ENCODE measurements at places on chromosomes 11 and 22. TPM values are rescaled to one million over a fixed set of nuclear protein-coding genes. Genes with fewer than 3 reads are reported as not detected.

DNA sequence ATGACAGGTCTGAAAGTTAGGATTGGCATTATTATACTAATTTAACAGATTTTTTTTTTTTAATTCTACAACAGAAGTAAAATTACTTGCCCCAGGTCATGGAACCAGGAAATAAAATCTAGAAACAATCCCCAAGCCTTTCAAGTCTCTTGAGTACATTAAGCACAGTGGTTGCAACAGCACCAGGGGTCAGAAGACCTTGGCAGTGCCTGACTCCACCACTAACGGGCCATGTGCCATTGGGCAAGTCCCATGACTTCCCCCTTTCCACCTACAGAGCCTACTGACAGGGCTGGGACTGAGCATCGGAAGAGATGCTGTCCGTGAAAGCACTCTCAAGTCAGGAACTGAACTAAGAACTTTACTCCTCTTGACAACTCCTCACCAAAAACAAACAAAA, 98.6 kb upstream of the AKIP1 start:
- no peaks in the 10 kb centered on the region for H3K36me3 ChIP-seq
- H3K27me3 ChIP-seq: no peaks in the 10 kb centered on the region
- no peak for DNase-seq
- peaks cover 25% of the 10 kb centered on the region for H3K4me1 ChIP-seq

DNA sequence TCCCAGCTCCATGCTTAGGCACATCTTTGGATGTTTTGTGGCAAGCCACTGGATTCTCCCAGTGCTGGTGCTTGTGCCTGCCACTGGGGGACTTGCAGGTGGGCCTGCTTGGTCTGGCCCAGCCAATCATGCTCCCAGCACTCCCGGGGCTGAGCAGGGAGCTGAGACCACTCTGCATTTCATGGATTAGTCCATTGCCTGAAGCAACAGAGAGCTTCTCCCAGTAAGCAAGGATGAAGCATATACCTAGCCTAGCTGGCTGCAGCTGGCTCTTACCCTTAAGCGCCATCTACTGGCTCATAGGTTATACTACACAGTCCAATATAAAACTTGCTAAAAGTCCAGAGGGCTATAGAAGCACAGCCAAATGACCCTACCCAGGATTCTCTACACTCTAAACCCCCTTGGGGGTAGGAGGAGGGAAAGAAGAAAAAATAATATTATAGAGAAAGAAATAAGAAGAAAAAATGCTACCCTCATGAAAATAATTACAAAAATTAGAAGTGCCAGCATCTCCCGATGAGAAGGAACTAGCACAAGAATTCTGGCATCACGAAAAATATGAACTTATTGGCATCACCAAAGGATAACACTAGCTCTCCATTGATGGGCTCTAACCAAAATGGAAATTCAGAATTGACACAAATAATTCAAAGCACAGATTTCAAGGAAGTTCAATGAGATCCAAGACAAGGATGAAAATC, 275.3 kb downstream of the C11orf87 start:
- no peak overlapping the region for H3K27ac ChIP-seq
- H3K36me3 ChIP-seq: no peaks in the 10 kb centered on the region
- peak; percentile 47 for DNase-seq
- H3K27me3 ChIP-seq: no peaks in the 10 kb centered on the region
- H3K4me3 ChIP-seq: no peak overlapping the region

DNA sequence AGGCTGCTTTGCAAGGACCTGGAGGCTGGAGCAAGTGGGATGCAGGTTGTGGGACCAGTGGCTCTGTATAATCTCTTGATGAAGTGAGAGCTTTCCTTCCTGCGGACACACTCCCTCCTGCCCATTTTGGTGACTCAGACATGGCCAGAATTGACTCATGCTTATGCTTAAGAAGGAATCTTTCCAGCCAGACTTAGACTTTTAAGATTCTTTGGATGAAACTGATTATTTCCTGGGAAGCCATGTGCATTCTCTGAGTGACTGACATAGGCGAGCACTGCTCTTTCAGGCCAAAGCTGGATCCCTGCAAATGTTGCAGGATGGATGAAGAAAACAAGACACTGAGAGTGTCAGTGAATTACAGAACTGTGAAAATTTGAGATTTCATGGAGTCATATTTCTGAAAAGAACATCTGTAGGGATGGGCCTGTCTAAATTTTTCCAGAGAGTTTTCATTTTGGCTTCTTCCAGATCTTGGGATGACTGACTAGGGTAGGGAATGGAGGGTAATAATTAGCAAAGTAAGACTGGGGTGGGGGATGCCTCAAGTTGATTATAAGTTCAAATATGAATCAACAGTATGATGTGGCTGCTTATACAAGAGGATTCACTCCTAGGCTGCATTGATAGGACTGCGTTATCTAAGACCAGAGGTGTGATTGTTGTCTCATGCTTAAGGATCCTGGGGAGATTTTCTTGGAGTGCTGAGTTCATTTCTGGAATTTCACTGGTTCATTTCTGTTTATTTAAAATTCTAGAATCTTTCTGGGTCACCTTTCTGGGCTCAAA, 195.8 kb downstream of the HIPK3 start:
- H3K27me3 ChIP-seq: no peaks in the 10 kb centered on the region
- no peaks in the 10 kb centered on the region for H3K36me3 ChIP-seq
- no peak overlapping the region for H3K27ac ChIP-seq
- H3K4me3 ChIP-seq: no peak overlapping the region
- H3K4me1 ChIP-seq: no peaks in the 10 kb centered on the region

GRCh38 chr11:29333993-29334775, 682.6 kb downstream of the KCNA4 start:
- H3K27ac ChIP-seq: no peak overlapping the region
- H3K36me3 ChIP-seq: no peaks in the 10 kb centered on the region
- H3K4me3 ChIP-seq: no peak overlapping the region
- DNase-seq: no peak

GRCh38 chr11:47881145-47881544, 33.0 kb upstream of the NUP160 start:
- no peaks in the 10 kb centered on the region for H3K27me3 ChIP-seq
- no peak for DNase-seq

DNA sequence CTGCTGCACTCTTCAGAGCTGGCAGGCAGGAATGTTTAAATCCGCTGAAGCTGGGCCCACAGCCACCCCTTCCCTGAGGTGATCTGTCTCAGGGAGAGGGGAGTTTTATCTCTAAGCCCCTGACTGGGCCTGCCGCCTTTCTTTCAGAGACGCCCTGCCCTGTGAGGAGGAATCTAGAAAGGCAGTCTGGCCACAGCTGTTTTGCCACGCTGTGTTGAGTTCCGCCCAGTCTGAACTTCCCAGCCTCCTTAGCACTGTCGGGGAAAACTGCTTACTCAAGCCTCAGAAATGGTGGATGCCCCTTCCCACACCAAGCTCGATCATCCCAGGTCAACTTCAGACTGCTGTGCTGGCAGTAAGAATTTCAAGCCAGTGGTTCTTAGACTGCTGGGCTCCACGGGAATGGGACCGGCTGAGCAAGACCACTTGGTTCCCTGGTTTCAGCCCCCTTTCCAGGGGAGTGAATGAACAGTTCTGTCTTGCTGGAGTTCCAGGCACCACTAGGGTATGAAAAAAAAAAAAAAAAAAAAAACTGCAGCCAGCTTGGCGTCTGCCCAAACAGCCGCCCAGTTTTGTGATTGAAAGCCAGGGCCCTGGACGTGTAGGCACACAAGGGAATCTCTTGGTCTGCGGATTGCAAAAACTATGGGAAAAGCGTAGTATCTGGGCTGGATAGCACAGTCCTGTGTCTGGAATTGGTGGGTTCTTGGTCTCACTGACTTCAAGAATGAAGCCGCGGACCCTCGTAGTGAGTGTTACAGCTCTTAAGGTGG, 127.4 kb downstream of the SPON1 start:
- no peak overlapping the region for H3K4me3 ChIP-seq
- H3K27ac ChIP-seq: no peak overlapping the region
- no peaks in the 10 kb centered on the region for H3K4me1 ChIP-seq
- no peaks in the 10 kb centered on the region for H3K27me3 ChIP-seq
- H3K36me3 ChIP-seq: no peaks in the 10 kb centered on the region

- no peaks in the 10 kb centered on the region for H3K36me3 ChIP-seq
- no peak for DNase-seq
- no peaks in the 10 kb centered on the region for H3K27me3 ChIP-seq
- no peak overlapping the region for H3K4me3 ChIP-seq
- H3K27ac ChIP-seq: no peak overlapping the region
Observed at GRCh38 chr11:34397811-34398210, 40.0 kb upstream of the ABTB2 start.

DNA sequence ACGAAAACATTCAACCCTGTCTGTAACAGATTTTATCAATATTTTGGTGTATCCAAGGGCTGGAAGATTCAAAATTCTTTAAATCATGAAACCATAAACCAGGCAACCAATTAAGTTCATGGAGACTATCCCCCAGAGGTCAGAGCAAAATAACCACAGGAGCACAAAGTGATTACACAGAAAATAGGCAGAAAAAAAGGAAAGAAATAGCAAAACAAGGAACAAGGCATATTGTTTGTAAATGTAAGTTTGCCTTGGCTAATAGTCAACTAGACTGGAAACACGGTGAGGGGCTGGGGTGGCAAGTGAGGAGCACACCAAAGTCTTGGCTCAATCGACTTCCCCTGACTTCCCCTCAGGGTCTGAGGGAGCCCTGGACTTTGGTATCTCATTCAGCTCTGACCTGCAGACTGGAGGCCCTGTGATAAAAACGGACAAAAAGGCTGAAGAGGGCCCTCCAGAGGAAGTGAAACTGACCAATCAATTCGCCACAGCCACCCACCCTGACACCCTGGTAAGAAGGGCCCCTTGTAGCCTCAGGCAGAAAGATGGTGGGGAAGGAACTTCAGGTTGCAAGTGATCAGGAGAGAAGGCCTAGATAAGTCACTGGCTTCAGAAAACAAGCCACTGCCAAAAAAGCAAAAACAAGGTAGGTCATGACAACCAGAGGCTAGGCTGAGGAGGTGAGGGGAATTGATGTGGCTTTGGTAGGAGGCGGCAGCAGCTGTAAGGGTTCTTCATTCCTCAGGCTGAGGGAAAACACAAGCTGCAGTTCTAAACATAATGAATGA, 1.8 kb downstream of the SIK3 start:
- peaks cover 5% of the 10 kb centered on the region for H3K4me1 ChIP-seq
- no peak overlapping the region for H3K27ac ChIP-seq
- no peaks in the 10 kb centered on the region for H3K36me3 ChIP-seq
- DNase-seq: peak; percentile 51
- H3K27me3 ChIP-seq: no peaks in the 10 kb centered on the region
- peak overlapping the region; percentile 82 for H3K4me3 ChIP-seq

DNA sequence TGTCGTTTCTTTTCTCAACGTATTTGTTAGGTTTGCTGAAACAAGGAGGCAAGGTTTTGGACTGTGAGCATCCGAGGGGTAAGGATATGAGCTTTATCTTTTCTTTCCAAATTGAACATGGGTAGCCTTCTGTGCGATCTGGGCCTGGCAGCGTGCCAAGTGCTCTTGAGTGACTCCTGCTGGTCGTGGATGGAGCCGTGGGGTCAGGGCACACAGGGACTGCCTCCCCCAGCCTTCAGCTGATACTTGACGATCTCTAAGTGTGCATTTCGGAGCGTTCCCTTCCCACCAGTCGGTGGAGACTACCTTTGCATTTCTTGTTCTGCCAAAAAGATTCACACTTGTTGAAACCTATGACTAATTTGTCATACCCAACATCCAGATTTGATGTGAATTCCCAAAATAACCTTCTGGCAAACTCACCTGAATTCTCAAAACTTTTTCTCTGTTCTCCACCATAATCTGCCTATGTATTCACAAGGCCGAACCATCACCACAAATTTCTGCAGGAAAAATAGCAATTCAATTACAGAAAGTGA, 40.1 kb upstream of the CLMP start:
- H3K36me3 ChIP-seq: no peaks in the 10 kb centered on the region
- H3K4me3 ChIP-seq: no peak overlapping the region
- H3K27ac ChIP-seq: no peak overlapping the region
- H3K27me3 ChIP-seq: no peaks in the 10 kb centered on the region
- DNase-seq: peak; percentile 89
- no peaks in the 10 kb centered on the region for H3K4me1 ChIP-seq

- H3K4me1 ChIP-seq: peaks cover 8% of the 10 kb centered on the region
- no peaks in the 10 kb centered on the region for H3K27me3 ChIP-seq
- no peaks in the 10 kb centered on the region for H3K36me3 ChIP-seq
- DNase-seq: no peak
Observed at GRCh38 chr11:8031248-8032115, 44.3 kb downstream of the EIF3F start.

DNA sequence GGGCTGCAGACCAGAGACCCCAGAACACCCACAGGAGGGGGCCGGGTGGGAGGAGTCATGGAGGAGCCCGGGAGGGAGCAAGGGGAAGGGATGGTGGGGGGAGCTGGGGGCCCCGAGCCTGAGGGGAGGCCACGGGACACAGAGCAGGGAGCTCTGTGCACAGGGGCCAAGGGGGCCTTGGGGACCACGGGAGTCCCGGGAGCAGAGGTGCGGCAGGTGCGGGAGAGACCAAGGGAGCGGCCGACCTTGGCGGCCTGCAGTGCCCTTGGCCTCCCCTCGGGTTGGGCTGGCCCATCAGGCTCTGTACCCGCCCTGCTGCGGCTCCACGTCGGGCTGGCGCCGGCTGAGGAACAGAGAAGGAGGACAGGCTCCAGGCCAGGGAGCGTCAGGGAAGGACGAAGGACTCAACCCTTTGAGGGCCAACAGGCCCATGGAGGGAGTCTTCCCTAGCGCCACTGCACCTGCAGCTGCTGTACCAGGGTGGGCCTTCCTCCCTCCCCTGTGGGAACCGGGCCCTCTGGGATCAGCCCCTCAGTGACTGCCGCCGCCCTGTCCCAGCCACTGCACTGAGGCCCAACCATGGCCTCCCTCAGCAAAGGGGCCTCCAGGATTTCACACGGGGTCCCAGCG, 17.8 kb upstream of the BRSK2 start:
- no peaks in the 10 kb centered on the region for H3K36me3 ChIP-seq
- no peaks in the 10 kb centered on the region for H3K4me1 ChIP-seq
- no peak overlapping the region for H3K4me3 ChIP-seq
- DNase-seq: no peak
- no peaks in the 10 kb centered on the region for H3K27me3 ChIP-seq
- H3K27ac ChIP-seq: no peak overlapping the region

GRCh38 chr11:121071846-121072450, 29.1 kb upstream of the TECTA start:
- H3K27me3 ChIP-seq: no peaks in the 10 kb centered on the region
- peak overlapping the region; percentile 66 for H3K27ac ChIP-seq
- DNase-seq: peak; percentile 7
- H3K4me1 ChIP-seq: peaks cover 4% of the 10 kb centered on the region
- no peak overlapping the region for H3K4me3 ChIP-seq

- no peaks in the 10 kb centered on the region for H3K27me3 ChIP-seq
- H3K27ac ChIP-seq: no peak overlapping the region
- H3K4me1 ChIP-seq: no peaks in the 10 kb centered on the region
- H3K36me3 ChIP-seq: no peaks in the 10 kb centered on the region
- no peak for DNase-seq
- no peak overlapping the region for H3K4me3 ChIP-seq
Observed at GRCh38 chr22:32751065-32751767, 50.3 kb upstream of the TIMP3 start.

GRCh38 chr11:20035701-20036601, 124.3 kb downstream of the DBX1 start:
- H3K27ac ChIP-seq: no peak overlapping the region
- no peak for DNase-seq
- no peaks in the 10 kb centered on the region for H3K36me3 ChIP-seq
- no peak overlapping the region for H3K4me3 ChIP-seq
- H3K4me1 ChIP-seq: peaks cover 8% of the 10 kb centered on the region

The TTC28 gene
- 6.5 TPM for polyA plus RNA-seq

The NAP1L4 gene
- polyA plus RNA-seq: 81.4 TPM

The PGGHG gene
- 61.4 TPM for polyA plus RNA-seq

The FOLR3 gene
- polyA plus RNA-seq: not detected

The PANX2 gene
- 6.0 TPM for polyA plus RNA-seq

The IL10RA gene
- polyA plus RNA-seq: 0.05 TPM

The DDT gene
- 341 TPM for polyA plus RNA-seq

The VEGFB gene
- 9.3 TPM for polyA plus RNA-seq

The ADM gene
- polyA plus RNA-seq: 95.6 TPM

The FREY1 gene
- 0.32 TPM for polyA plus RNA-seq
